ENCODE measurements at places on chromosomes 7 and 10.

DNA sequence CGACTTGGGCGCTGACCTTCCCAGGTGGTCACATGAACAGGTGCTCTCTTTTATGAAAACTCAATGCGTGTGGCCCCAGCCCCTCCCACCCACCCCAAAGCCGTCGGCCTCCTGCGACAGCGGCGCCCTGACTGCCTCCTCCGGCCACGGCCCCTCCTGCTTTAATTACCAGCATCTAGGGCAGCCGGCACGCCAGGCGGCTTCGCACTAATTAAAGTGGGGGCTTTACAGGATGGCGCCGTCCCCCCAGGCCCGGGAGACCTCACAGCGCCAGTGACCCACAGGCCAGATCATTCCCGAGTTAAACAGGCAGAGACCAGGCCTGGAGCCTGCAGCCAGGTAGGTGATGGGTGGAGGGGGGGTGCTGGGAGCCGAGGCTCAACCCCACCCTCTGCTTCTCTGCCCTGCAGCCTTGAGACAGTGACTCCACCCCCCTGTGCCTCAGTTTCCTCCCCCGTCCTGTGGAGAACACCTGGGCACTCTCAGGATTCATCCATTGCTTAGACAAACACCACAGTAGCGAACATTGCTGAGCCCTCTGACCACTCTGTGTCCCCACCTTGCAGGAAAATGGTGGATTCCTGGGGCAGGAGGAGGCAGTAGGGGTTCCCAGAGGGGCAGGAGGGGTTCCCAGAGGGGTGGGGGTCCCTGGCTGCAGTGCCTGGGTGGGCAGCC lies 100.8 kb downstream of the MICALL2 start:
- no peak for DNase-seq

GRCh38 chr7:77531038-77531437 lies 6.1 kb upstream of the PTPN12 start:
- DNase-seq: no peak

DNA sequence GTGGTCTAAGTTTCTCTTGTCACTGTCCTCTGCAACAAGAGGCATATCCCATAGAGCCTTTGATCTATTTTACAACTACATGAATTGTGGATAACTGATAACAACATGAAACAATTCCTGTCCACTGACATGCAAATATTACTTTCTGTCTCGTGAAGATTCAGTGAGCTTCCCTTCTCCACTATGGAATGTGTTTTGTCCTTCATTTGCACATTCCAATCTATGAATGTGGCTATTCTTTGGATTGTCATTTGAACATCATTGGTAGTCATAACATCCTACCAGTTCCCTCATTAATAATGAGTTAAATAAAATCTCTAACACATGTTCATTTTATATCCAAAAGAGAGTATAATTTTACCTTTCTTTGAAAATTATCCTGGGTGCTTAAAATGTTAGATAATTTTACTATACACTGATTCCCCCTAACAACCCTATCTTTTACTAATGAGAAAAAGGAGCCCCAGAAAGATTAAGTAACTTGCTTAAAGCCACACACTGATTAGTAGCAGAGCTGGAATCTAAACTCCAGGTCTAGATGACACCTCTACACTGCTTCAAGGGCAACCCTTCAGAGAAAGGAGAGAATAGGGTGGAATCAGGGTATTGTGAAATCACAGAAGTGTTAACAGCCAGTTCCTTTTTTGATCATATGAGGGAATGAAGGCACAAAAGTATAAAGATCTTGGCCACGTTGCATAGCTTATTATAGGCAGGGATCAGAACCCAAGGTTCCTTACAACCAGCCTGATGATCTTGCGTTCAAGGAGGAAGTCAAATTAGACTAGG lies 39.1 kb downstream of the PDE1C start:
- DNase-seq: no peak

DNA sequence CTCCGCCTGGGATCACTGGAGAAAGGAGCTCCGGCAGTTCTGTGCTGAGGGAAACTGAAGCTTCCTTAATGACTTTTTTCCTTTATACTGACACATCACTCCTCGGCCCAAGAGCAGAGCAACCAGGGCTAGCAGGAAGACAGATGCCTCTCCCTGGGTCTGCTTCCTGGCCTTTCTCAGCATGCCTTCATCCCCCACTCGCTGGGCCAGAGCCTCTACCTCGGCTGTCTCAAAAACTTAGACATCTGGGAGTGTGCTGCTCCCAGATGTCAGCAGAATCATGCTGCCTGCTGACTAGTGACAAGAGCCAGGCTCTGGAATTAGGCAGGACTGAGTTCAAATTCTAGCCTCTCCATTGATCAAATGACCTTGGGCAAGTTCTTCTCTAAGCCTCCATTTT lies 24.4 kb upstream of the LRRC4 start:
- no peak for DNase-seq

DNA sequence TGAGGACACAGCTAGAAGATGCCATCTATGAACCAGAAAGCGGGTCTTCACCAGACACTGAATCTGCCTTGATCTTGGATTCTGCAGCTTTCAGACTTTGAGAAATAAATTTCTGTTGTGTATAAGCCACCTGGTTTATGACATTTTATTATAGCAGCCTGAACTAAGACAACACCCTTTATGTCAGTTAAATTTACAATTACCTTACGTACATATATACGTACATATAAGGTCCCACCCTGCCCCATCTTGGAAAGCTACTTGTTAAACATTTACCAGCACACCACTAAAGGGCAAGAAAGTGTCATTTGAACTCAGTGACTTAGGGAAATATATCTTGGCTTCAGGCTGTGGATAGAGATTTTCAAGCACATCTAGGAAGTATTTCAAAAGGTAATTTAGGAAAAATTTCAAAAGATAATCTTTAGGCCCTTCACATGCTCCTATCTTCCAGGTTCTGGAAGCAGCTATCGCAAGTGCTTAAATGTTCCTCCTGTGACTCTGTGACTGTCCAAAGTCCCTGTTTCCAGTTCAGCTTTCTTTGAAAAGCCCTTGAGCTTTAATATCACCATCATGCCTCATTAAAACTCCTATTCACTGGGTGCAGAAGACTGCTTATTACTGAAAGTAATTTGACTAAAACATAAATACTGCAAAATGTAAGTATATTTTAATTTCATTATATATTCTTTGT lies 9.6 kb upstream of the SRI start:
- no peak for DNase-seq

- DNase-seq: no peak
Observed at GRCh38 chr7:37287131-37287855, 161.4 kb downstream of the ELMO1 start.

GRCh38 chr10:10394933-10395658 lies 622.6 kb upstream of the CELF2 start:
- DNase-seq: no peak
